ENCODE measurements at places on chromosomes 1 and 21.

- no peak for DNase-seq
Measured at GRCh38 chr1:185480545-185480944, 163.5 kb upstream of the IVNS1ABP start.

DNA sequence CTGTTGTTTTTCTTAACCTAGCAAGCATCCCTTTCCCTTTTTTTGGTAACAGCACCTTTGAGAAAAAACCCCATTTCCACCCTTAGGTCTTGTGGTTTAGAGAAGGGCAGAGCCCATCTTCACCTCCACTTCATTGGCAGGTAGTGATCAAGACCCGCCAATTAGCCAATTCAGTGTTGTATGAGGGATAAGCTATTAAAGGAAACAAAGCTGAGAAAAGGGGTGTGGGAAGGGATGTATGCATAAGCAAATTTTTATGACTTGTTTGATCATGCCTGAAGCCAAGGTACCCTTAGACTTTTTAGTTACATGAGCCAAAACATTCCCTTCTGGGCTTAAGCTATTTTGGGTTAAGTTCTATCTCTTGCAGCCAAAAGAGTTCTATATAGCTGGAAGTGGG, 3.6 kb upstream of the ZNF697 start:
- DNase-seq, result no peak

- no peak for DNase-seq
Measured at GRCh38 chr1:40651138-40651857, 14.2 kb downstream of the RIMS3 start.

DNA sequence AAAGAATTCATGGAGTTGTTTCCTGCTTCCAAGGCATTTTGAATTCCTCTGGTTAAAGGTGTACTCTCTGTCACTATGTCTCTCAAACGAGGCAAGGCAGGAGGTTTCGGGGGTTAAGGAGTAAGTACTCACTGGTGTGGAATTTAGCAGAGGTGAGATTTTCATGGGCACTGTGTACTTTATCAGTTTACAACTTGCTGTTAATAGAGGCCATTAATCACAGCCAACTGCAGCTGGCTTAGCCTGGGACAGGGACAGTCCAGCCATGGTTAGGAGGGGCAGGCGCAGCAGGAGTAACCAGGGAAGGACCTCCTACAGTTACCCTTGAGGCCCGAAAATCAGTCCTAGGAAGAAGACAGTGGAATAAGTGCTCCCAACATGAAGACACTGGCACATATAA, 18.1 kb upstream of the TMEM9 start:
- no peak for DNase-seq

- no peak for DNase-seq
Measured at GRCh38 chr1:218401998-218402785, 57.1 kb downstream of the TGFB2 start.

DNA sequence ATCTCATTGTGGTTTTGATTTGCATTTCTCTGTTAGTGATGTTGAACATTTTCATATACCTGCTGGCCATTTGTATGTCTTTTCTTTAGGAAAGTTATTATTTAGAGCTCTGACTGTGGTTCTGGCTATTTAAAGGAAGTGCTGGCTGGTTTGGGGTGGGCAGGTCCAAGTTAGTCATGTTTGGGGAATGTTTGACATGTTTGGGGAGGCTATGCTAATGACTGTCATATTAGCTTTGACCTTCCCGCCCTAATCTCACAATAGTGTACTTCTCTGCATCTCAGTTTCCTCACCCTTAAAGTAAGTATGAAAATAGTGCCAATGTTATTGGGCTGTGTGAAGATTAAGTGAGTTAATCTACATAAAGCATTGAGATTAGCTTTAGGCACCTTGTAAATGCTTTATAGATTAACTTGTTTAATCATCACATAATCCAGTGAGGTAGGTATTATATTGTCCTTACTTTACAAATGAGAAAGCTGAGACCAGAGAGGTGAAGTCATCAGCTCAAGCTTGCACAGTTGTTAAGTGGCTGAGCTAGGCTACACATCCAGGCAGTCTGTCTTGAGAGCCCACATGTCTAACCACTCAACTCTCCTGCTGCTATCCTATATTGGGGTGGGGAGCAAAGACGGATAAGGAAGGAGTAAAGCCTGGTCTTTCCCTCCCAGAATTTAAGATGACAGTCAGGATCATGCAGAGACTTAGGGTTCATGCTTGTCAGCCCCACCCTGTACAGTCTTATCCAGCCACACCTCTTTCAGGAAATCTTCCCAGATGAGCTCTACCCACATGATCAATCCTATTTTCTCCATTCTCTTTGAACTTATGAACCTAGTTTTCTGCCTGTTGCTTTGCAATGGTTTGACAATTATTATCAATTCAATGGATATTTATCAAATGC, 22.8 kb upstream of the CRNN start:
- no peak for DNase-seq

DNA sequence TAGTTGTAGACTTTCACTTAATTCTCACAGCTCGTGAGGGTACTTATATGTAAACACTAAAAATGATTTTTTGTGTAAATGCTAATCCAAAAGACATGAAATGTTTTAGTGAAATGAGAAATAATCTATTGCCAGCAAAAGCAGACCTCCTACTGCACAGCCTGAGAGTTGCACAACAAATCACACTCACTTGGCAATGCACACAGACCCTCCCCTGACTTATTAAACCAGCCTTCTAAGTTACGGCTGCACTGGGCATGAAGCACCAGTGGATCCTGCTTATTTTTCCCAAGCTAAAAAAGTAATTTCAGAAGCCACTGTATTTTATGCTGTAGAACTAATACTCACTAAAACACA, 10.3 kb downstream of the ERRFI1 start:
- DNase-seq, result no peak

GRCh38 chr1:7299329-7299799, 471.7 kb upstream of the VAMP3 start:
- DNase-seq, result no peak

DNA sequence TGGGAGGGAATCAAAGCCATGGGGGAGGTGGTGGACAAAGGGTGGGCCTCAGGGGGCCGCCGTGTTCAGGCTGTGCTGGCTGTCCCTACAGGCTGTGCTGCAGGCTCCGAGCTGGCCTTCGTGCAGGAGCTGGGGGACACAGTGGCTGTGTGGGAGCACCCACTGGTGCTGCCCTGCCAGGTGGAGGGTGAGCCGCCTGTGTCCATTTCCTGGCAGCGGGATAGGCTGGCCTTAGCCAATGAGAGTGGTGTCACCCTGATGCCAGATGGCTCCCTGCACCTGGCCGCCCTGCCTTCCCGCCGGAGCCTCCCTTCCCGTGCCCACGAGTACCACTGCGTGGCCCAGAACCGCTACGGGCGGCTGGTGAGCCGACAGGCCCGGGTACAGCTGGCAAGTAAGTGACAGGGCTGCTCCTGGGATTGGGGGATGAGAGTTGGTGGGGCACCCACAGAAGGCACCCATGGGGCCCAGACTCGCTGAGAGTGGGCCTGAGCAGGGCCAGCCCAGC, 20.2 kb downstream of the SLC27A3 start:
- DNase-seq, result no peak

DNA sequence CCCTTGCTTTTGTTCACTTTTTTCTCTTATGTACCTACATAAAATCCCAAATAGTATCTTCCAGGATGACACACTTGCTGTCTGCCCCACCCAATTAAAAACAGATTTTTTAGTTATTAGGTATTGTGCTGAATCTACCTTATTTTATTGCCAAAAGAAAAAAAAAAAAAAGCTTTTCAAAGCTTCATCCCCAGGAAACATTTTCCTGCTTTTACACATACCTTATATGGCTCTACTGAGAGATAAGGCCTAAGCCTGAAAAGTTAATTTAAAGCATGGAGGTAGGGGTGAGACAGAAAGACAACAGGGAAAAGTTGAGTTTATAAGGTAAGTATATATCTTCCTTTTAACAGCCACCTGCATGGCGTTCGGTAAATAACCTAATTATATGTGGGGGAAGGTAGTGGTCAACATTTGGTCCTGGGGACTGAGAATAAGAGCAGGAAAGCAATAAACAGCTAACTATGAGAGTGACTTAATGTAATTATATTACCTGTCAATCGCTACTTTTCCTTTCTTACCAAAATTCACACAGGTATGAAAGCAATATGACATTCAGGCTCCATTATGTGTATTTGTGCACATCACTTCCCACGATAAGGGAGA, 54.6 kb upstream of the BOLA1 start:
- no peak for DNase-seq

DNA sequence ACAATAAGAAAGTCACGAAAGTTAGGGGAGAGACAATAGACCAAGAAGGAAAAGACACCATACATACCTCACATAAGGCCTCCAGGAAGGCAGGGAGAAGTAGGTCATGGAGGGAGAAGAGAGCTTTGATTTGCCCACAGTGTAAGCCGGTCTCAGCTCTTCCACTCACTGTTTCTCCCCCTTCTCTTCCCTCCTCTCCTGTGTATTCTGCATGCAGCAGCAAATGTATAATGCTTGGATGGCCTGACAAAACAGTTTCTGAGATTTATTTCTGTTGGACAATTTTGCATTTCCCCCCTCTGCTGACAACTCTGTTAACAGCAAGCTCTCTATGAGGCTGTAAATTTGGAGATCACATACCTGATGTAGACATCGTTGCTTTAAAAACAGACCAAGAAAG, 318.9 kb downstream of the OMA1 start:
- no peak for DNase-seq

GRCh38 chr1:116753312-116753711, 918 bp upstream of the CD2 start:
- DNase-seq, result no peak

DNA sequence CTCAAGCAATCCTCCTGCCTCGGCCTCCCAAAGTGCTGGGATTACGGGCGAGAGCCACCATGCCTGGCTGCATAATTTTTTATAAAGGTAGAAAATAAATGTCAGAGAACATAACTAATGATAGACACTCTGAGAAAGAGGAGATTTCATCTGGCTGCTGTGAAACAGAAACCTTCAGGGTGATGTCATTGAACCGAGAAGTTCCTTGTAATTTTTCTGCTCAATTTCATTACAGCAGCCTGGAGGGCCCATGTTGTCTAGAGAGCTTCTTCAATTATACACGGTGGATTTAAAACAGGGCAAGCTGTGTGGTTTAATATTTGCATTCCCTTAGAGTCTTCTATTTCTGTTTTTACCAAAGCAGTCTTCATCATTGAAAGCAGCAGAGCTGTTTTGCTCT, 64.3 kb upstream of the MORC3 start:
- no peak for DNase-seq

DNA sequence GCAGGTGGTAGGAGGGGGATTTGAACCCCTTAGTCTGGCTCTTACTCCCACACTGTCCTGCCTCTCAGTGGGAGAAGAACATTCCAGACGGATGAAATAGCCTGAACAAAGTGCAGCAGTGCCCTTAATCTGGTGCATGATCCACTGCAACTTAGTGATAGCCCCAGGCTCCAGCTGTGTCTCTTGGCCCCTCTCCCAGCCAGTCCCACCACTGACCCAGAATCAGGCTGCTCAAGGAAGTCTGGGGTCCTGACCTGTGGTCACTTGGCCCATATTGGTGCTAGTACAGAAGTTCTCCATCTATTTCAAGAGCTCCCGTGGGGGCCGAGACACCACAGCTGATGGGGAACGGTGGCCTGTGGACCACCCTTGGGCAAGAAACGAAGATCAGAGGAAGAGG, 255.0 kb downstream of the KAZN start:
- DNase-seq, result no peak

- DNase-seq, result no peak
Measured at GRCh38 chr1:51519865-51520699, 1.0 kb upstream of the EPS15 start.

DNA sequence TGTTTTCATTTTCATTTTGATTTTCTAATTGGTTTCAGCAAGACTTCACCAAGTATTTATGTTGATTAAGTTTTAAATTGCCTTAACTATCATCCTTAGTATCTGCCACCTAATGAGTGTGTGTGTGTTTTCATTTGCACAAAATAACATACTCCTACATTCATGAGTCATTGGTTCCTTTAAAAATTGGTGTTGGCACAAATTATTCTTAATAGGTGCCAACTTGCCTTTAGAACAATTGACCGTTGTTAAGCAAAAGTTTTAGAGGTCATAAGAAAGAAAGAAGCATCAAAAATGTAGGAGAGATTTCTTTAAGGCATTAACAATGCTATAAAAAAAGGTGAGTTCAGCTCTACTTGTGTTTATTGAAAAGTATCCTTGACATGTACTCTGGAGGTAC, 77.5 kb downstream of the FNBP1L start:
- no peak for DNase-seq

GRCh38 chr1:52906135-52906603, 15.4 kb downstream of the ECHDC2 start:
- DNase-seq, result no peak

GRCh38 chr1:14735841-14736240, 137.4 kb downstream of the KAZN start:
- no peak for DNase-seq

DNA sequence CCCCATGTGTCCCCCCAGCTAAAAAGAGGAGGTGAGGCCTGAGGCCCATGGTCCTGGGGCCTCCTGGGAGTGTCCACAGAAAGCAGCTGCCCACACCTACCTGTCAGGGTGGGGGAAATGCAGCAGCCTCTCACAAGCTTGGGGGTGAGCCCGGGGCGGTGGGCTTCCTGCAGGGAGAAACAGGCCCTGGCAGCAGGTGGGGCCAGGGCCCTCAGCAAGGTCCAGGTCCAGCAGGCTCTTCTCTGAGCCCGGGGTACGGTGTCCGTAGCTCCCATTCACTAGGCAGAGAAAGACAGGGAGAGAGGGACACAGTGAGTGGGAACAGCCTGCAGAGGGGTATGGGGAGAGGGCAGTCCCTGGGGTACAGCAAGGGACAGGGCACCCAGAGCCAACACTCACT, 139.0 kb downstream of the GLIS1 start:
- no peak for DNase-seq

DNA sequence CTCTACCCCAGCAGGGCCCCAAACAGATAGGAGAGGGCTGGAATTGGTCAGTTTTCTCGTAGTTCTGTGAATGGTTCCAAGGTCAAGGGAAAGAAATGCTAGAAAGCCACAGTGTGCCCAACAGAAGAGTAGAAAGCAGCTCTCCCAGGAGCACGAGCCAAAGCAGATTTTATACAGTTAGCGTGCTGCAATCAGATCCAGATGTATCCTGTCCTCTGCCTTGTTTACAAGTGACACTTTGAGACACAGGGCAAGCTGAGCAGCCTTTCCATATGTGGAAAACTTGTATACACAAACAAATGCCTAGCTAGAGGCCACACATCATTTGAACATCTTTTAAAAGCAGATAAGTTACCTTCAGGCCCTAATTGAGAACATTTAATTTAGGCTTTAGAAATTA, 6.5 kb downstream of the VAMP3 start:
- no peak for DNase-seq

DNA sequence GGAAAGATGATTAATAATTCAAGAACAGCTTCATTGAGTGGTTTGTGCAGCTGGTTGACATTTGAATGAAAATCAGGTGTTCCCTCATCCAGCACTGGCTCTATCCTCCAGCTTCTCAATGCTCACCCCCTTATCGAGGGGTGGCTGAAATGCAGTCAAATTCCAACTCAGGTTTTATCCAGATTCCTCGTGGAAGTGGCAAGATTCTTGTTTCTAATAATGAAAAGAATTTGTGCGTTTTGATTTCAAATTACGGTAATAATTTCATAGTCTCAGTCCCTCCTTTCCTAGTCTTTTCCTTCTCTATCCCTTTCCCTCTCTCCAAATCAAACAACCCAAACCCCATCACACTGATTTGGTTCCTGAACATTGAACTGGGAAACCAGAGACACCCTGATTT, 3.1 kb downstream of the CNIH3 start:
- no peak for DNase-seq

- DNase-seq, result no peak
Measured at GRCh38 chr1:60874718-60875117, 207.6 kb upstream of the NFIA start.

GRCh38 chr21:31159808-31160207, 121.5 kb upstream of the KRTAP19-8 start:
- no peak for DNase-seq

GRCh38 chr1:204556458-204557052, 40.3 kb downstream of the MDM4 start:
- DNase-seq, result no peak

Measured in activated CD4-positive, alpha-beta T cell treated with anti-CD3 and anti-CD28 coated beads for 24 hours (primary cell).